ENCODE measurements at places on chromosomes 2 and 18.

DNA sequence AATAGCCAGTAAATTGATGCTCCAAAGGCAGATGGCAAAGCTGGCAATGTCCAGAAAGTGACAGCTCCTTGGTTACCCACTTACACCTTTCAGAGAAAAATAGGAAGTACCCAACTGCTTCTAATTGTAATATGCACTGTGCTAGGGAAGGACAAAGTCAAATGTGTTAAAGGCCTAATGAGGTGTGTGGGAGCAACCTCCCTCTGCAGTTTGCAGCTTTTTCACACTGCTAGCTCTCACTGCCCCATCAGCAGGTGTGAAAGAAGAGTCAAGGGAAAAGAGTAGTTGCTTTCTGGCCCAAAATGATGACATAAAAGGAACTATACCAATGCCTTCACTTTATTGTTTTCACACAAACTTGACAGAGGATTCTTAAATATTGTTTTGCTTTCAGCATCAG, 284.1 kb upstream of the SETBP1 start:
- no peak for DNase-seq

DNA sequence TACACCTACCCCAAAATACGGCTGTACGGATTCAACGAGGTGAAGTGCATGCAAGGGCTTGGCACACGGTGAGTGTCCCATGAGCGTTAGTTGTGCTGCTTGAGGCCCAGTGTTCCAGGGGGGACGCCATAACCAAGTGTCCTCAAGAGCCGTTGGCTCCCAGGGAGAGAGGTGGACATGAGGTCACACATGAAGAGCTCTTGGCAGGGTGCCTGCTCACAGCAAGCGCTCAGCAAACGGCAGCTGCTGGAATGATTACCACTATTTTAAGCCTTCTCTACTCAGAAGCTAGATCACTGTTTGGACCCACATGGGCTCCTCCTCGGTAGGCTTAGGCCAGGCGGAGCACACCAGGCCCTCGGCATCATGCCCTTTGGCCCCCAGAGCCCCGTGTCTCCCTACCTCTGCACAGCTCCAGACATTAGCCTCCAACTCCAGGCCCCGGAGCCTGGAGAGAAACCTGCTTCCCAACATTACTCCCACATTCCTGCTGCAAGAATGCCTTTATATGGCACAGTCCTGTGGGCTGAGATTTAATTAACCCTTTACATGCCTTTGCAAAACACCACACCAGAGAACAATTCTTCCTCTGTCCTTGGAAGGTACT, 68.4 kb upstream of the PPP1CB start:
- DNase-seq: no peak

- DNase-seq: no peak
Measured at GRCh38 chr2:24743924-24744323, 49.3 kb downstream of the PTRHD1 start.

GRCh38 chr18:33440060-33441043, at the start of gene CCDC178:
TSS of gene CCDC178 (minus strand) at chr18:33440721. CDS start at chr18:33412088, 28,633 bp downstream.
- DNase-seq: no peak

DNA sequence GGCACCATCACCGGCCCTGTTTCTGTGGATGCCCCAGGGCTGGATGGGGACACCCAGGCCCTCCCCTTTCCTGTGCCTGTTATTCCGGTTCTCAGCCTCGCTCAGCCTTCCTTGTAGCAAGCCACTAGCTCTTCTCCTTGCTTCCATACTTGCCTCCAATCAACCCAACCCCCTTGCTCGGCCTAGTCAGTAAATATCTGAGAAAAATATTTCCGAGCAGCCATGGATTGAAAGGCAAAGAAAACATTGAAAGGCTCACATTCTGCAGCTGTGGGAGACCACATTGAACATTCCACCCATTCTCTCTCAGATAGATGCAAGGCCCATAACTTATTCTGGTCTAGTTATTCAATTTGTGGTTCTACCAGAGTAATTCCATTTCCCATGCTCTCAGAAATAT, 114.9 kb downstream of the SPP2 start:
- no peak for DNase-seq

DNA sequence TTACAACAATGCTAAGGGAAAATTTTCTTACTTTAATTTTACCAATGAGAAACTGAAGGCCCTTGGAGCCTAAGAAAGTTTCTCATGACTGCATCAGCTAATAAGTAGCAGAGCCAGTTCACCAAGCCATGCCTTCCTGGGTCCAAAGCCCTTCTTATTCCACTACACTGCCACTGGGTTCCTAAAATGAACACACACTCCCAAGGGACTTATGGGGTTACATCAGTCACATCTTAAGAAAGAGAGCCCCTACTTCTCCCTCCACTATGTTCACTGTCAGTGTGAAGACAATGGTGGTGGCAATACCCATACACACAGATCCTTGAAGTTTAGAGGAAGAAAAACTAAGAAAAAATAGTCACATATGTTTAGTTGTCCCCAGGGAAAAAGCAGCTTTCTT, 20.6 kb downstream of the MBD2 start:
- DNase-seq: no peak

GRCh38 chr18:42706029-42706608, 409.4 kb downstream of the RIT2 start:
- no peak for DNase-seq

- DNase-seq: no peak
Measured at GRCh38 chr2:108029912-108030311, 43.6 kb downstream of the SLC5A7 start.

- peak; percentile 57 for DNase-seq
Measured at GRCh38 chr2:130372055-130372832, 16.4 kb downstream of the PTPN18 start.

DNA sequence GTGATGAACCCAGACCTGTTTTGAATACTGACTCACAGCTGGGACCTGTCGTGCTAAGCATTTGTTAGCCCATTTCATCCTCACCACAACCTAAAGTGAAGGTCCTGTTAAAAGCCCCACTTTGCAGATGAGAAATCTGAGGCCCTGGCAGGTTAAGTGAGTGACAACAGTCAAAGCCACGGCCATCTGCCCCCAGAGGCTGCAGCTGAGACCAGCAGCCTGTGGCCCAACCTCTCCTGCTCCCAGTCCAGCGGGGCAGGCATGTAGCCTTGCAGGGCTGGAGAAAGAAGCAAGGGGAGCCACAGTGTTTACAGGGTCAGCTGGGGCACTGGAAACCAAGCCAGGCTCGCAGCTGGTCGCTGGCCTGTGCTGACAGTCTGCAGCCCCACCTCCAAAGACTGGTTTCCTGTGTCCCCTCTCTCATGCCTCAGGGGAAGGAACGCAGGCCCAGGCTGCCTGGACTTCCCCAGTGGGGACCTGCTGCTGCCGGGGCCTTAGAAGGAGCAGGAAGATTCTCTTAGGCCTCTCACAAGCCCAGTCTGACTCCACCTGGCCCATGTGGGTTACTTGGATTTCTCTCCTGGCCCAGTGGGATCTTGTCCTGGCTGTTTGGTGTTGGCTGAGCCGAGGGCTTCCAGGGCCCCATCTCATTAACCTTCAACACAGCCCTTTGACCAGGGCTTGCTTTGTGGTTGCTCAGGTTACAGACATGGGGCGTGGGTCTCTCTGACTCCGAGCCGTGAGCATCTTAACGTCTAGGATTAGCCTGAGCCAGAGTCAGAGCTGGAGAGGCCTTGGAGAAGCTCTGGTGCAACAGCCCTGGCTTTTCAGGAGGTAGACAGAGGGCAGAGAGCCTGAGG, 1.7 kb downstream of the INPP5D start:
- DNase-seq: peak; percentile 64

DNA sequence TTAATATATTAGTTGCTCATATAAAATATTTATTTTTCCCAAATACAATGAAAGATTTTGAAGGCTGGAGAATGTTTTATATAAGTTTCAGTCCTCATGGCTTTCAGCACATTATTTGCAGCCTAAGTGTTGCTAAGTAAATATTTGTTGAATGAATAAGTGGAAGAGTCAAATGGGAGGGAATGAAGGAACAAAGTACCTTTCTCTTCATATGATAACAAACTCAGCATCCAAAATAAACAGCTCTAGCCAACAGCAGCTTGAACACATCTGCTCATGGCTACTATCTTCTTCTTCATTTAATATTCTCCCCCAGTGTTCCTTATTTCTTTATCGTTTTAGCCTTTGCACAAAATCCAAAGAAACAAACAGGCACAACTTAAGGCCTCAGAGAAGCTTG, 385.2 kb upstream of the PIK3C3 start:
- no peak for DNase-seq

DNA sequence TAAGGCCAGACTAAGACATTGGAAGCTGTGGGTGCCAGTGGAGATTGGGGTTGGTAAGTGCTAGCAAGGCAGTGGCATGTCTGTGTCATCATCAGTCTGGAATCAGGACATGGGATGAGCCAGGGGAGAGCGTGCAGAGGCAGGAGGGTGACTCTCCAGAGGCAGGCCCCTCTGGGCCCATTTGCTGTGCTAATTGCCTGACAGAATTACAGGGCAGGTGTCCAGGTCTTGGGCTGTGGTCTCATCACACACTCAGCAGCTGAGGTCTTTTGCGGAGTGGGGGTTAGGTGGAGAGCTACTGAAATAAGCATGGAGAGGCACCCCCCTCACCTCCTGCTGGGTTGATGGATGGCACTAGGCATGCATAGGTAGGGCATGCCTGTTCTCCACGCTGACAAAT, 57.4 kb downstream of the CELF4 start:
- no peak for DNase-seq

DNA sequence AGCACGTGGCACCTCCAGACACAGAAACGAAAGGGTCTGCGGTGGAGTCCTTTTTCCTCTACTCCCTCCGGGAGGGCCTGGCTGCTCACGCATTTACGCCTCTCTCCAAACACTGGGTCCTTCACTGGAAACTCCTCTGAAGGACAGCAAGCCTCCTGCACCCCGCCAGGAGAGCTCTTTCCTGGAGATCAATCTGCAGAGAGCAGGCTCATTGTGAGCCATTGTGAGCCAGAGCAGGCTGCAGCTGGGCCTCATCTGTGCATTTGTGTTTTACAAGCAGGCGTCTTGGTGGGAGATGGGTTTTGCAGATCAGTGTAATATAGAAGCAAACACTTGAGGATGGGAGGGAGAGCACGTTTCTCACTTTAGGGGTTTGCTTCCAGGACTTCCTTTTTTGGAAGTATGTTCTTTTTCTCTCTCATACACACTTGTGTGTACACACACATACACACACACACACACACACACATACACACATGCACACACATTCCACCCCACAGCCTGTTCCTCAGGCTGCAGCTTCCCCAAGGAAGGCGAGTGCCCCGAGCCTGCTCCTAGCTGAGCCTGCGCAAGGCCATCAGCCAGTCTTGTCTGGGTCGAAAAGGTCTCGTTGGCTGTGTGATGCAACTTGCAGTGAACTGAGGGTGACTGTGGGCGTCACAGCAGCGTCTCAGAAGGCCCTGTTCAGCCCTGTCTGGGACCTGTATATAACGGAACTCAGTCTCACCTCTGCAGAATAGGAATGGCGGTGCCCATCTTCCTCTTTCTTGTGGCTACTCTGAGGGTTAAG, 163.5 kb downstream of the GLI2 start:
- no peak for DNase-seq

GRCh38 chr2:99770876-99771275, 281.1 kb upstream of the REV1 start:
- DNase-seq: no peak

DNA sequence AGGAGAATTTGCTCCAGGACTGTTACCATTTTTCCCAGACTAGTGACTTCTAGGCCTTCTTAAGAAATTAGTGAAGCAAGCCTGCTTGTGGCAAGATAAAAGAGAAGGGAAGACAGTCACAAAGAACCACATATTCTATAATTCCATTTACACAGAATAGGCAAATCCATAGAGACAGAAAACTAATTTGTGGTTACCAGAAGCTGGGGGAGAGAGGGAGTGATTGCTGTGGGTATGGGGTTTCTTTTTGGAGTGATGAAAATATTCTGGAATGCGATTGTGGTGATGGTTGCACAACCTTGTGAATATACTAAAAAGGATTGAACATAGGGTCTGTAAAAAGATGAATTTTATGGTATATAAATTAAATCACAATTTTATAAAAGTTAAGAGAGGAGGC, 37.5 kb upstream of the SIX2 start:
- DNase-seq: no peak

DNA sequence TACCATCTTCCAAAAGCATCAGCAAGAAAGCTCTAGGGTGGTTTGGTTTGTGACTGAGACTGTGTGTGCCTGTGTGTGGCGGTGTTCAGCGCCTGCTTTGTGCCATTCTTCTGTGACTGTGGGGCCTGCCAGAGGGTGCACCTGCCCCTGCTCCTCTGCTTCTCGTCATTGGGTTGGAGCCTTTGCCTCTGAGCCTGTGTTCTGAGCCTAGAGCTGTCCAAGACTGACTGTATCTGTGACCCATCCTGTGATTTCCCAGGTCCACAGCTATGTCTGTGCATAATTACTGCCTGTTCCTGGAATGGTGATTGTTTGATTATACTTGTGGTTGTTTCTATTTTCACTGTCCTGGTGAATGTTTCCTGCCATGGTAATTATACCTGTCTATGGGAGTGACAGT, 57.1 kb upstream of the KLHL29 start:
- no peak for DNase-seq

- DNase-seq: no peak
Measured at GRCh38 chr18:48530399-48531081, 8.3 kb upstream of the CTIF start.

GRCh38 chr18:34121200-34121721, 103.5 kb downstream of the NOL4 start:
- DNase-seq: no peak

DNA sequence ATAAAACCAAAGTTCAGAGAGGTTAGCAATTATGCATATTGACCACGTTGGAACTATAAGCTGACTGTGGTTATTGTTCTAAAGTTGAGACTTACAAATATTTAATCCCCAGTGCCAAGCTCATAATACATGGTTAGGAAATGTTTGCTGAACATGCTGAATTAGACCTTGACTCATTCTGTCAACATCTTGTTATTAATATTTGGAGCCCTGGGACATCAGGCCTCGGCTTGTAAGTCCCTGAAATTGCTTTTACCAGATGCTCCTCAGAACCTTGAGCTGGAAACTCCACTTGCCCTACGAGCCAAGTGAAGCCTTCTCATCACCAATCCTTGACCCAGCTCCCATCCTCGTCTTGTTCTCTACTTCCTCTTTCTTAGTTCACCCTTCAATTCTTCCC, 21.2 kb downstream of the DYNAP start:
- DNase-seq: no peak

GRCh38 chr18:37481072-37481471, 84.5 kb downstream of the CELF4 start:
- no peak for DNase-seq

DNA sequence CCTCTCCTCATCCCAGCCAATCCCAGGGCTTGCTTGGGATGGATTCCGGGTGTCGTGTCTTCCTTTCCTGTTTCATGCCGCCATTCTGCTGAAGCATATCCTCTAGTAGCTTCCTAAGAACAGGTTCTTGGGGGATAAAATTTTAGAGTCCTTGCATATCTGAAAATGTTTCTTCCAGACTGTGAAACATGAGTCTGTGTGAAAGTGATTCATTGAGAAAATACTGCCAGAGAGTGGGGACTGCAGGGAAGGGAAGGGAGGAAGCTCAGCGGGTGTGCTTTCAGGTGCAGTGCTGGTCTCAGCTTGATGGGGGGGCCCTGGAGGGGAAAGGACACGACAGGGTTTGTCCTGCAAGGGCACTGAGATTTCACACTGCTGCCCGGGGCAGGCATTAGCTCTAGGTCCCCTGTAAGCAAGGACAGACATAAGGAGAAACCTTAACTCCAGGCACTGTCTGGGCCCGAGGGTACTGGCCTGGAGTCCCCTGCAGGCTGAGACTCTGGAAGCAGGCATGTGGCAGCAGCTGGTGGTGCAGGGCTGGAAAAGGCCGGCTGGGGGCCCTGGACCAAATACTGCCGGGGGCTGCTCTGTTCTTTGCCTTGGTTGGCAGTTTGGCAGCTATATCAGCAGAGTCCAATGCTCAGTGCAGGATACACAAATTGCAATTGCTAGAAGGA, 97.6 kb upstream of the HS6ST1 start:
- DNase-seq: no peak
